ENCODE measurements at places on chromosomes 4 and X. TPM values are rescaled to one million over a fixed set of nuclear protein-coding genes. Genes with fewer than 3 reads are reported as not detected.

Gene SFRP2
- 1.8 TPM for total RNA-seq

Gene CXCL10
- not detected for total RNA-seq

Gene GRIA2
- total RNA-seq = not detected

Gene CHIC1
- total RNA-seq = 17.5 TPM

Gene WNK3
- total RNA-seq = 10.5 TPM

Gene GDPD2
- not detected for total RNA-seq

Gene PPP1R2C
- total RNA-seq = not detected

Gene AFM
- total RNA-seq = not detected

Gene PPID
- 23.6 TPM for total RNA-seq

Gene LUZP4
- total RNA-seq = not detected

Gene BMPR1B
- total RNA-seq = 13.5 TPM

Gene CUL4B
- 59.7 TPM for total RNA-seq

Gene SYTL5
- 0.08 TPM for total RNA-seq

Gene OTUD6A
- not detected for total RNA-seq

Gene TMSB15A
- total RNA-seq = not detected

Gene PPARGC1A
- 0.81 TPM for total RNA-seq

Gene NAP1L5
- total RNA-seq = 11.3 TPM

Gene RHOXF2
- total RNA-seq = not detected

Gene ARHGEF38
- total RNA-seq = not detected

Gene SULT1B1
- total RNA-seq = 1.3 TPM

Gene DCAF12L2
- total RNA-seq = not detected

Gene ZNF711
- 2.0 TPM for total RNA-seq

Gene PDZD4
- total RNA-seq = 0.09 TPM

Gene DGAT2L6
- total RNA-seq = not detected

Gene SAP30
- total RNA-seq = 14.0 TPM

Gene CTAG1A
- not detected for total RNA-seq

Gene CTAG2
- not detected for total RNA-seq

Gene ARHGAP36
- not detected for total RNA-seq
